ENCODE measurements at places on chromosomes 4 and X.

GRCh38 chr4:185800266-185800945, 11.6 kb downstream of the SORBS2 start:
- no peak for DNase-seq

GRCh38 chr4:138865765-138866164, 149.8 kb upstream of the NOCT start:
- no peak for DNase-seq

GRCh38 chr4:185865901-185866328, 53.9 kb upstream of the SORBS2 start:
- no peak for DNase-seq

DNA sequence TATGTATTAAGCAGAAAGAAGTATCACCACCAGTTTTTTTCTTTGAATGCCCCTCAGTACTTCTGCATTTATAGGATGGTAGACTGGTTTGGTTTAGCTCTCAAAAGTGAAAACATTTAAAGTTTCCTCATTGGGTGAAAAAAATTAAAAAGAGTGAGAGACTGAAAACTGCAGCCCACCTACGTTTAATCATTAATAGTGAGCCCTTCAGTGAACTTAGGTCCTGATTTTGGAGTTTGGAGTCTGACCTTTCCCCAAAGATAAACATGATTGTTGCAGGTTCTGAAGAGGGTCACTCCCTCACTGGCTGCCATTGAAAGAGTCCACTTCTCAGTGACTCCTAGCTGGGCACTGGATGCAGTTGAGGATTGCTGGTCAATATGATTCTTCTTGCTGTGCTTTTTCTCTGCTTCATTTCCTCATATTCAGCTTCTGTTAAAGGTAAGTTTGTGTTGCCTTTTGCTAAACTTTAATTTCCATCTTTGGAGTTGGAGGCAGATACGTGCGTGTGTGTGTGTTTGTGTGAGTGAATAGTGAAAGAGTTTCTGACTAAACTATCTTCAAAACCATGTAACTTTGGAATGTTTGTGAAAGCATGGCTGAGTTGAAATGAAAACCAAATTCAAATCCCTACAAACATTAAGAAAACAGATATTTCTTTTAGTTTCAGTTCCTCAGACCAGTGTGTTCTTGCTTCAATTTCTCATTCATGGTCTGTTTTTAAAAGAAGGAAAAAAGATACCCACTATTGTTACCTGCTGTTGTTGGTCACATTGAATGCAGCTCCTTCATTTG, at the start of gene MTTP:
Gene MTTP, plus strand, starts transcription at position 295 of the 795 bp plus-strand sequence. Its CDS starts 86 bp downstream, at position 381.
- DNase-seq, result no peak

DNA sequence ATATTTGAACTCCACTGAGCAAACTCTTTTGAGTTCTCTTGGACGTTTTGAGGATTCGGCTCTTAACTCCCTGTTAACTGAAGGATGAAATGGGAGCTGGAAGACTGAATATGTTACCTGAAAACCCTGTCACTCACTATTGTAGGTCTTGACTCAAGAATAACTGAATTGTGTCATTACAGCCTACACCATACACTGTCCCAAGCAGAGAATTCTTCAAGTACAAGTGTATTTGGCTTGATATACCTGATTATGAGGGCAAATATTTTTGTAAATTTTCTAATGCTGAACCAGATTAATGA, 276.1 kb downstream of the CFAP299 start:
- DNase-seq, result no peak

DNA sequence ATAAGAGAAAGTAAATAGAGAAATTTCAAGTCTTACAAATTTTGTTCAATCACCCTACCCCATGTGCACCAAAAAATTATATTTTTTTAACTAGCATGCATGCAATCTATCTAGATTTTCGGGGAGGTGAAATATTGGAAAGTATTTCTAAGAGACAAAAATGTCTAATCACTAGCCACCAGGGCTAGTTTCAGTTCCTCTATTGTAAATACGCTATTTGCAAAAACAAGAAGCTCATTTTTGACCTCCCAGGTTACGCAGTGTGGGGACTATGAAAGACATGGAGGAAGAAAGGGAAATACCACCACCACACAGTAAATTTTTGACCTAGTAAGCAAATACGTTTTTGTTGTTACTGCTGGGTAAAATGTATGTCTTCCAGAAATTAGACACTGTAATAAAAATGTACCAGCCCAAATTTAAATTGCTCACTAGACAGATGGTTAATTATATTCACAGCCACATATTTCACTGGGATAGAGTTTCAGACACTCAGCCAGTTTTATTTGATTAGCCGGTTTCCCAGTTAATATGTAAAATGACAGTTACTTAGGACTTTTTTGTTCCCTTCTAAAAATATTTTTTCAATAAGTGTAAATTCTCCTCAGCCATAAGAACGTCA, 2.2 kb downstream of the NEXMIF start:
- DNase-seq, result no peak

DNA sequence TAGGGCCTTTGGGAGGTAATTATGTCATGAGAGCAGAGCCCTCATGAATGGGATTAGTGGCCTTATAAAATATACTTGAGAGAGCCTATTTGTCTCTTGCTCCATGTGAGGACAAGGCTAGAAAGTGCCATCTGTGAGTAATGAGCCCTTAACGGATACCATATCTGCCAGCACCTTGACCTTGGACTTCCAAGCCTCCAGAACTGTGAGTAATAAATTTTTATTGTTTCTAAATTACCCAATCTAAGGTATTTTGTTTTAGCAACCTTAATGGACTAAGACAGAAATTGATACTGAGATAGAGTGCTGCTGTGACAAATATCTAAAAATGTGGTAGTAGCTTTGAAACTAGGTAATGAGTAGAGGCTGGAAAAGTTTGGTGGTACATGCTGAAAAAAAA, 285.0 kb upstream of the DIPK2B start:
- no peak for DNase-seq

- no peak for DNase-seq
Measured at GRCh38 chr4:111512081-111512783, 633.0 kb upstream of the FAM241A start.

DNA sequence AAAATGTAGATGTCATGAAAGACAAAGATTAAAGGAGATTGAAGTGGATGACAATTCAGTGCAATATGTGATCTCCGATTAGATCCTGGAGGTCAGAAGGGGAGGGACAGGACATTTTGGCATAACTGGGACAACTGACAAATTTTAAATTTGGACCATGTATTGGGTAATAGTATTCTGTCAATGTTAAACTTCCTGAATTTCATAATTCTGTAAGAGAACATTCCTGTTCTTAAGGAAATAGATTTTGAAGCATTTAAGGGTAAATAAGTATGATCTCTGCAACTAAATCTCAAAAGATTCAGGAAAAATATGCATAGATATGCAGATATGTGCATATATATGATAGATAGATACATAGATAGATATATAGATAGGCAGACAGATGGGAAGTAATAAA, 11.0 kb downstream of the ODAPH start:
- no peak for DNase-seq

DNA sequence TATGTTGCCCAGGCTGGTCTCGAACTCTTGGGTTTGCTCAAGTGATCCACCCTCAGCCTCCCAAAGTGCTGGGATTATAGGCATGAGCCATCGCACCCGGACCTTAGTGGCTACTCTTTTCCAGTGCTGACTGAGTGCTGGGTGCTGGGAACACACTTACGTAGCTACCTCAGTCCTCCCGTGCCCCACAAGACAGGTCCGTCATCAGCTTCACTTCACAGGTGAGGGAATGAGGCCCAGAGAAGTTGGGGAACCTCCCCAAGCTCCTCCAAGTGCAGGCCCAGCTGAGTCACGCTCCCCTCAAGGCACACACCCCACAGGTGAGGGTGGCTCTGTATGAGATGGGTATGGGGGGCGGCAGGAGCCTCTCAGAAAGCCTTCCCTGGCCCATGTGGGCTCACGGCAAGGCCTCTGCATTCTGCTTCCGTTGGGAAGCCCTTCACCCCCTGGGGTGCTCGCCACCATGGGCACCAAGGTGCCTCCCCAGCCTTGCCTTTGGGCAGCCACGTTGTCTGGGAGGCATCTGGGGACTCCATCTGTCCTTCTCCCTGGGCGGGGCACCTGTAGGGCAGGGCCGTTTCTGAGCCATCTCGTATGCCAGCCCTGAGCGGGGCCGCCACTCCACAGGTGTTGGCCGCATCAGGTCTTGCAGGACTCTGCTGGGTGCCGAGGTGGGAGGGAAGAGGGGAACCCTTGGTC, 28.4 kb downstream of the NSG1 start:
- DNase-seq, result no peak

DNA sequence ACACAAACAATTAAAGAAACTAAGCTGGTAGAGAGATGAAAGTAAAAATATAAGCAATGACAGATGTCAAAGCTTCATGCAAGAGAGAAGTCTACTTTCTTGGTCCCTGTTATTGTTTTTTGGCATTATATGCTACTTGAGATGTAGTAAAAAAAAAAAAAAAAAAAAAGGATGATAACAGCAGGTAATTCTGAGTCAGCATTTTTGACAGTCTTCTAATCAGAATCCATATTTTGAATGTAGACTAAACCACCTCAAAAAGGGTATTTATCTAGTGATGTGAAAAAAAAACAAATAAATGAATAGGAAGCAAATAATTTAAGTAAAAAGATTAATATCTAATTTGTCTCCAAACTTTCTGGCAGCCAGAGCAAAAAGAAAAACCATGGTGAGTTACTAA, 422.2 kb upstream of the CPEB2 start:
- no peak for DNase-seq

- no peak for DNase-seq
Measured at GRCh38 chr4:82885410-82885809, 5.5 kb downstream of the SEC31A start.

DNA sequence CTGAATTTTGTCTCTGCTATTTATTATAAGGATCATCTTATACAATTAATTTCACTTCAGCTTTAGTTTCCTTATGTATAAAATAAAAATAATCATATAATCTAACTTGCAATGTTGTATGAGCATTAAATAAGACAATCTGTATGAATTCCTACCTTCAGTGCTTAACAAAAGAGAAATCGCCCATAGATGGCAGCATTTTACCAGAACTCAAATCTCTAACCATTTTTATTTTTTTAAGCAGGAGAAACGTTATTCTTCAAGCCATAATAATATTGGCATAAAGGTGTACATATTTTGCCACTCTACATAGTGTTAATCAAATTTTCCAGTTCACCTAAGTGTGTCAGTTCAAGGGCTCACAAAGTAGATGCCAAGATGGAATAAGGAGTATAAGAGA, 78.8 kb downstream of the TMEM47 start:
- no peak for DNase-seq

GRCh38 chr4:24662056-24662455, 77.7 kb upstream of the DHX15 start:
- no peak for DNase-seq
